ENCODE measurements at places on chromosomes 2 and 18.

DNA sequence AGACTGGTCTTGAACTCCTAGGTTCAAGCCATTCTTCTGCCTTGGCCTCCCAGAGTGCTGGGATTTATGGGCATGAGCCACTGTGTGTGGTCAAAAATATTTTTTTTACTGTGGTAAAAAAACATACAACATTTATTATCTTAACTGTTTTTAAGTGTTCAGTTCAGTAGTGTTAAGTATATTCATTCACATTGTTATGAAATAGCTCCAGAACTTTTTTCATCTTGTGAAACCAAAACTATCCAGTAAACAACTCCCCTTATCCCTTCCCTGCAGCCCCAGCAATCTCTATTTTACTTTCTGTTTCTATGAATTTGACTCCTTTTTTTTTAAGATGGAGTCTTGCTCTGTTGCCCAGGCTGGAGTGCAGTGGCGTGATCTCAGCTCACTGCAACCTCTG lies 9.3 kb downstream of the RMC1 start:
- DNase-seq, result no peak

GRCh38 chr2:238263204-238264071 lies 23.6 kb upstream of the HES6 start:
- DNase-seq, result peak; percentile 61

- DNase-seq, result peak; percentile 36
Measured at GRCh38 chr2:20241973-20242726, 17.2 kb upstream of the SDC1 start.

- DNase-seq, result no peak
Measured at GRCh38 chr18:59661891-59662701, 35.1 kb downstream of the CCBE1 start.

- no peak for DNase-seq
Measured at GRCh38 chr18:48956356-48956755, 5.6 kb upstream of the SMAD7 start.

DNA sequence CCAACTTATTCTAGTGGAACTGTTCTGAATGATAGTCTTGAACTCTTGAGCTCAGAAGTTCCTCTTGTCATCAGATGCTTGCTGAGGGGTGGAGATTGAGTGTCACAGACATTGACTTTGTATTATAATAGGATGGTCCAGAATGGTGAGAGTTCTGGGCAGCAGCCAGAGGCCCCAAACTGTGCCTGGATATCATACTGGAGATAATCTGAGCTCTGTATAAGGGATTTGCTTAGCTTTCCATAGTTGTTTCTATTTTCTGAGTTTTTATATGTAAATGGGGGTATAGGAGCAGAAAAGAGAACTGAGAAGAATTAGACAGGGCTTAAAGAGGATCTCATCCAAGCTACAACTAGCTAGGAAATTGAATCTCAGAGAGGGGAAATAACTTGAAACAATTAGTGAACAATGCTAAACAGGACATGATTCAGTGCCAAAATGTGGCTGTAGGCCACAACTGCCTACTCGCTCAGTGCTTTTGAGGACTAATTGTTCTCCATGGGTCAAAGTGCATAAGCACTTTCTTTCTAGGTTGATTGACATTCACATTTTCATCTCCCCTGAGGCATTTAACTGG lies 10.1 kb upstream of the LCLAT1 start:
- DNase-seq, result no peak

- peak; percentile 33 for DNase-seq
Measured at GRCh38 chr2:127700527-127701192, 637 bp upstream of the SFT2D3 start.

DNA sequence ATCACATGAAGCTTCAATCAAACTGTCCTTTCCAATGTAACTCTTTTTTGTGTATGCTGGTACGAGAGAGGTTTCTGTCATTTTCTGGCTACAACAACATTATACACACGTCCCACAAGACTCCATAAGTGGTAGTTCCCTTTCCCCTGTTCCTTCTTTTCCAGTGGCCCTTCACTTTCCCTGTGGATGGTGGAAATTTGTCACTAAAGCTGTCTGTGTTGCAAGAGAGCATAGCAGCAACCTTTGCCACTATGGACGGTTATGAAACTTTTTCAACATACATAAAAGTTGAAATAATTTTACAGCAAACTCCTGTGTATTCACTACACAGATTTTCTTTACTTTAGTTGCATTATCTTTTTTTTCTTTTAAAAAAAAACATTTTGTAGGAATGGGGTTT lies 18.7 kb downstream of the DBI start:
- DNase-seq, result no peak

GRCh38 chr2:36886664-36887063 lies 79.7 kb downstream of the STRN start:
- no peak for DNase-seq

DNA sequence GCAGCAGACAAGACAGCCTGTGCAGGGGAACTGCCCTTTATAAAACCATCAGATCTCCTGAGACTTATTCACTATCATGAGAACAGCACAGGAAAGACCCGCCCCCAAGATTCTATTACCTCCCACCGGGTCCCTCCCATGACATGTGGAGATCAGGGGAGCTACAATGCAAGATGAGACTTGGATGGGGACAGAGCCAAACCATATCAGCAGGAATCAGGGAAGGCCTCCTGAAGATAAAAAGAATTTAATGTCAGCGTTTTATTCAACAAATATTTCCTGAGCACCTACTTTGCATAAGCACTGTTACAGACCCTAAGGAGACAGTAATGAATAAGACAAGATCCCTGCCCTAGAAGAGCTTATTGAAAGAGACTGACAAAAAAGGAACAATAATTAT lies 105.0 kb downstream of the AP1S3 start:
- no peak for DNase-seq

GRCh38 chr2:217823626-217824025 lies 179.2 kb downstream of the TNS1 start:
- no peak for DNase-seq

DNA sequence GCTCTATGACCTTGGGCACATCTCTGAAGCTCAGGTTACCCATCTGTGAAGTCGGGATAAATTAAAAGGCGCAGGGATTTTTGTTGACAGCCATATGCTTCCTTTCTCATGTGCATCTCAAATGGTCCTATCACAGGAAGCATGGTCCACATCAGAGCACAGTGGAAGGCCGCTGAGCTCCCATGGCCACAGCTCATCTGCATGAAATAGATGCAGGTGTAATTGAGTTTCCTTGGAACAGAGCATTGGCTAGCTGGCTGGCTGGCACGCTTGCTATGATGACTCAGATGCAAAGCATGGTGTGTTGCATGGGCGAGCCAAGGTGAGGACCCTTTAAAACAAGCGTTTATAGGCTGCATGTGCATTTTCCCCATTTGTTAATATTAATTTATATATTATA lies 79.3 kb downstream of the TXNL1 start:
- DNase-seq, result no peak

All from stimulated activated naive CD8-positive, alpha-beta T cell treated with anti-CD3 and anti-CD28 coated beads, Interleukin-15, amount 100 ng/mL, for 72 hours (primary cell).